ENCODE measurements at places on chromosomes 6 and 20.

GRCh38 chr6:121503589-121503991 lies 68.1 kb downstream of the GJA1 start:
- no peak for DNase-seq

GRCh38 chr6:93327857-93328256 lies 91.5 kb downstream of the EPHA7 start:
- no peak for DNase-seq

DNA sequence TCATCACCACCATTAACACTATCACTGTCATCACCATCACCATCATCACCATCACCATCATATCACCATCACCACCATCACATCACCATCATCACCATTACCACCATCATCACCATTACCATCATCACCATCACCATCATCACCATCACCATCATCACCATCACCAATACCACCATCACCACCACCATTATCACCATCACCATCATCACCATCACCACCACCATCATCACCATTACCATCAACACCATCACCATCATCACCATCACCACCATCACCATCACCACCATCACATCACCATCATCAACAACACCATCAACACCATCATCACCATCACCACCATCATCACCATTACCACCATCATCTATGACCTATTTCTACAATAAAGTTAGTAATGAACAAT lies 86.1 kb upstream of the PDE10A start:
- DNase-seq = no peak

- no peak for DNase-seq
Measured at GRCh38 chr6:39669207-39669972, 55.8 kb downstream of the KIF6 start.

DNA sequence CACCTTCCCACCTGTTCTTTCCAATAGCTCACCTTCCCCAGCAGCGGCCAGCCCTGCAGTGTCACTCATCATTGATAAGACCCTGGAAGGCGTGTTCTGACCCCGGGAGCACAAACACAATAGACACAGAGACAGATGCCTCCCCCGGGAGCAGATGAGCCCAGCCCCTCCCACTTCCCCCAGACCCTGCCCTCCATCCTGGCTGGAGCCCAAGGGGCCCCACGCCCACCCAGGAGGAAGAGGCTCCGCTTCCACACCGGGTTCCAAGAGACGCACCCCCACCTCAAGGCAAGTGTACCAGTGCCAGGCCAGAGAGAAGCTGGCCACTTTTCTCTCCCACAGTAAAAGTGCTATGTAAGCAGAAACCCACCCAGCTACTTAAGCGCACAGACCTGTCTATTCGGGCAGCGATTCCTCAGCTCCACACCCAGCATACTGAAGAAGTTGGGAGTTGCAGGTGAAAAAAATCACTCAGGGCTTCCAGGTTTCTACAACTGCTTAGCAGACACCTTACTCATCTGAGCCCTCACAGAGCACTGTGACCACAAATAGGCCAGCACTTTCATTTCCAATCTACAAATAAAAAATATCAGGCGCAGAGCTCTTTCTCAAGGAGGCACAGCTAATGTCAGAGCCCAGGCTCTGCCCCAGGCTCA lies 93.4 kb upstream of the NXT1 start:
- DNase-seq = no peak

- no peak for DNase-seq
Measured at GRCh38 chr20:35284992-35285805, 627 bp upstream of the EIF6 start.

GRCh38 chr6:130167655-130168054 lies 55.1 kb downstream of the SAMD3 start:
- DNase-seq = no peak

GRCh38 chr6:11769244-11769643 lies 9.4 kb downstream of the ADTRP start:
- DNase-seq = no peak

DNA sequence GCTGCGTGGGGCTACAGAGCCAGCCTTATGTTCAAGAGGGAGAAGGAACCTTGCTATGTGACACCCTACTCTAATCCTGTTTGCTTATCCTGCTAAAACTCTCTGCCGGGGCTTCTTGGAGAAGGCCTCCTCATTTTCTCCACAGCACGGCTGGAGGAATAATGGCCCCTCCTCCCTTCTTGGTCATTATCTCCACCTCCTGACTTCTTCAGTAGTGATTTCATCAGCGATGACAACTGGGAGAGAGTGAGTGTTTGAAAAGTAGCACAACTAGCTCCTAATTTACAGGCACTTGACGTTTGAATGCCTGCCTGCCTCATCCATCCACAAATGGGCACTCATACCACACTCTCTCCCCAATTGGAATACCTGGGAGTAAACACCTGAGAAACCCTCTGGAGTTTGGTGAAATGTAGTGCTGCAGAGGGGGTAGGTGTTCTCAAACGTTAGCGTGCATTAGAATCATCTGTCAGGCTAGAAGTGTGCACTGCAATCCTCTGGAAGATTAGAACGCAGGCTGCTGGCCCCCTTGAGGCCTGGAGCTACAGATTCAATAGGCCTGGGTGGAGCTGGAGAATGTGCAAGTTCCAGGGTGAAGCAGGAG lies 148.5 kb downstream of the FOXC1 start:
- DNase-seq = no peak

GRCh38 chr6:45922728-45923351 lies 92.8 kb downstream of the CLIC5 start:
- DNase-seq = peak; percentile 70

- DNase-seq = no peak
Measured at GRCh38 chr6:170308761-170309160, 2.2 kb downstream of the FAM120B start.

DNA sequence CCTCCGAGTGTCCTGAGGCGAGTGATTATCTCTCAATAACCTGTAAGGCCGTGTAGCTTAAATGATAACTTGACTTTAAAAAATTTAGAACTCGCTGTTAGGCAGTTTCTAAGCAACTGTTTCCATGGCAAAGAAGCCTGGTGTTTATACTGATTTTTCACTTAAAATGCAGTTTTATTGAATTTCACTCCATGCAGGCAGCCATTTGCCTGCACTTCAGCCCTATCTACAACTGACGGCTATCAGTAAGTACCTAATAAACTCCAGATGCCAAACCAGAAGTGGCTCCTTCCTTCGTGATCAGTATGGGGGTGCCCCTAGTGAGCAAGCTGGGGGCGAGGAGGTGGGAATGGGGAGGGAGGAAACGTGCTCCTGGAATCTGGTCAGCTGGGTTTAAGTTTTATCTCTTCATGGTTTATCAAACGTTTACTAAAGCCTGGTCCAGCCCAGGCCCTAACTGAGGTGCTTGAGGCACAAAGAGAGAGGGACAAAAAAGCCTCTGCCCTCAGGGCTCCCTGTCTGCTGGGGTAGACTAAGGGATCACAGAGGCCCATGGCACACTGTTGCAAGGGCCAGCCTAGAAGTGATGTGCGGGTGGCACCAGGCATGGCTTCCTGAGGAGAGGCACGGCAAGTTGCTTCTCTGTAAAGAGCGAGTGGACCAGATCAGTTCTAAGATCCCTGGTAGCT lies 45.5 kb downstream of the TTI1 start:
- DNase-seq = no peak

DNA sequence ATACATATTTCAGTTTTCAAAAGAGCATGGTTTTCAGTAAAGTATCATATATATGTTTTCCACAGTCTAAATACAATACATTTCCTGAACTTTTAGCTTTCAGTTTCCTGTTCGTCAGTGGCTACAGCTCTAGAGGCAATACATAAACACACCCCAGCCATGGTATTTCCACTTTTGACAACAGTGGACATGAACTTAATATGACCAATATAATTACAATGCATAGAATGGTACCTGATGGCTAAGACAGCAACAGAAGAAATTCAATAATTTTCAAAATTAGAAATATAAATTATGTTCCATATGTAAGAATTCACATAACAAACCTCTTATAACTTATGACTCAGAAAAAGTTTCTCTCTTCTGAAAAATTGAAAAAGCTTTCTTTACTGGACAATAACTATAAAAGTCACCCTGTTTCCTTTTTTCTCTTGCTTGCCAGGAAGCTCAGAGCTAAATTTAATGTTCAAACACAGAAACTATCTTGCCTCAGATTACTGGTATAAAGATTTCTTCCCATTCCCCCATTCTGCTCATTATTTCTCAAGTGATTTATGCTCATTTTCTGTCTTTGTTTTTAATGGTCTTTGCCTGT lies 19.2 kb downstream of the FKBP5 start:
- DNase-seq = no peak

- DNase-seq = no peak
Measured at GRCh38 chr20:2253256-2253655, 42.5 kb upstream of the TGM3 start.
